ENCODE measurements at places on chromosomes 7 and 10.

GRCh38 chr10:79385804-79386531 is 38.7 kb downstream of the PPIF start:
- no peak for DNase-seq

DNA sequence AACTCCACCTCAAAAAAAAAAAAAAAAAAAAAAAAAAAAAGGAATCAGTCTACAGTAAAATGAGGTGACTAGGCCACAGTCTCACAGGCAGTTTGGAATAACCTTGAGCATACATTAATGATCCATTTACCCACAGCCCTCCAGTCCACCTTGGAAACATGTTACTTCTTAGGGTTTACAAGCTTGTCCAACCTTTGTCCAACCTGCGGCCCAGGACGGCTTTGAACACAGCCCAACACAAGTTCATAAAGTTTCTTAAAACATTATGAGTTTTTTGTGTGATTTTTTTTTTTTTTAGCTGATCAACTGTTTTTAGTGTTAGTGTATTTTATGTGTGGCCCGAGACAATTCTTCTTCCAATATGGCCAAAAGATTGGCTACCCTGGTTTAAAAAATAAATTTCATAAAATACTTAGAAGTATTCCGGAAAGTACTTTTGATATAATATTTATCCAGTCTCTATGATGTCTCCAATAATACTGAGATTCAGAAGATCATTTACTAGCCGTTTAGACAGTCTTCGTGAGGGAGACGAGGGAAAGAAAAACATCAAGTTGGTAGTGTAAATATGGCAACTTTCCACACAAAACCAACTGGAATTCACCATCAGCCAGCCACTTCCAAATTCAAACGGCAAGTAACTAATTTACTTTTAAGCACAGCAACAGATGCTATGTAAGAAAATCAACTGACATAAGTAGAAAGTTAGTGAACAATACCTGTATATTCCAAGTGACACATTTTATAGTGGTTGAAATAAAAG is 9.9 kb downstream of the BAZ1B start:
- DNase-seq: no peak

DNA sequence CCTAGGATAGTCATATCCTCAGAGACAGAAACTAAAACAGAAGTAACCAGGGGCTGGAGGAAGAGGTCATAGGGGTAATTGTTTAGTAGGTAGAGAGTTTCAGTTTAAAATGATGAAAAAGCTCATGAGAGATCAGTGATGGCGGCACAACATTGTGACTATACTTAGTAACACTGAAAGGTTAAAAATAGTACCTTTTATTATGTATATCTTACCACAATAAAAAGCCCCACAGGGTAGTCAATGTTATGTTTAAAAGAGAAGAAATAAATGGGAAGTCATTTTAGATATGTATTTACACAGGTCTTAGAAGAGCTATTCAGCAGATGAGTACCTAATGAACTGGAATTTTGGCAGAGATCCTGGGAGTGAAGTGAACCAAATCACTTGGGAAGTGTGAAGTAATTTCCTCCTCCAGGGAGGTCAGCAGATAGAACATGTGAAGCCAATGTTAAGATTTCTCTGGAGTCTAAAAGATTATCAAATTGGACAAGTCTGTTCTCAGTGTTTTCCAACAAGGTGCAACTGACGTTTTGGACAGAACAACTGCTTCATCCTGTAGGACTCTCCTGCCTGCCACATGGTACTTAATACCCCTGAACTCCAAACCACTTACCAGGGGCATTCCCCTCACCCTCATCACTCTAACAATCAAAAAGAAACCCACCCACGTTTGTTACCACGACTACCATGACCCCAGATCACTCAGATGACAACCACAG is 6.4 kb downstream of the CDCA7L start:
- peak; percentile 38 for DNase-seq

DNA sequence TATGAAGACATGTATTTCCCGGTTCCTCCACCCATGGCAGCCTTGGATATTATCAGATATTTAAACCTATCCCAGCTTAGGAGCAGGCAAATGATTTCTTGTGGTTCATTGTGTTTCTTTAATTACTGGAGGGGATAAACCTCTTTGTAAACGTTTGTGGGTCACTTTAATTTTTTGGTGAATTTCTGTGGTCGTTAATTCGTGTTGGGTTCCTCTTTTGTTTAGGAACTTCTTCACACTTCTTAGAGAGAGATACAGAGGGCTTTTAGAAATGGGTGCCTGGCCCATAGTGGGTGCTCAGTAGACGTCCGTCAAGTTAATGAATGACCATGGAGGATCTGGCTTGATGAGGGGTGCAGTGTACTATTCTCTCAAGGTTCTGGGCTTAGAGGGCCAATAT is 27.2 kb upstream of the NUB1 start:
- DNase-seq: no peak

DNA sequence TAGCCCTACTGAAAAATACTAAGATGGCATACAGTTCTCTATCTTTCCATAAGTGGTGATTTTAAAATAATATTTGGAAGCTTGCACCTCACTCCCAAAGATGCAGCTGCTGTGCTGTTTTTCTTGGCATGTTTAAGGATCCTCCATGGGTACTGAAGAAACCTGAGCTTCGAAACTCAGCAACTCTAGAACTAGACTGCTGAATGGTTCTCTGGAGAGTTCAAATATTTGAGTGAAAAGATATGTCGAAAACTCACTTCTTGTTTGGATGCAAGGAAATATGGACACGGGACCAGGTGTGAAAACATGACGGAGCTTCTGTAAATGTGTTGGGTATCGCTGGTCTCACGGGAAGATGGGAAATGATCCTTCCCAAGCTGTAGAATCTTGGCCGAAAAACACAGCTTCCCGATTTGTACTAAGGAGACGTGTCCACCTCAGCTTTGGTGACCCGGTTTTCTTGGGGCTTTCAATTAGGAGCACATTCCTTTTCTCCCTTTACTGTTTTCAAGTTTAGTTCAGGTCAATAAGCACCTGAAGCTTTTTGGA is 543.8 kb upstream of the NRP1 start:
- no peak for DNase-seq

GRCh38 chr10:23363793-23364135 is 19.2 kb upstream of the C10orf67 start:
- DNase-seq: no peak

DNA sequence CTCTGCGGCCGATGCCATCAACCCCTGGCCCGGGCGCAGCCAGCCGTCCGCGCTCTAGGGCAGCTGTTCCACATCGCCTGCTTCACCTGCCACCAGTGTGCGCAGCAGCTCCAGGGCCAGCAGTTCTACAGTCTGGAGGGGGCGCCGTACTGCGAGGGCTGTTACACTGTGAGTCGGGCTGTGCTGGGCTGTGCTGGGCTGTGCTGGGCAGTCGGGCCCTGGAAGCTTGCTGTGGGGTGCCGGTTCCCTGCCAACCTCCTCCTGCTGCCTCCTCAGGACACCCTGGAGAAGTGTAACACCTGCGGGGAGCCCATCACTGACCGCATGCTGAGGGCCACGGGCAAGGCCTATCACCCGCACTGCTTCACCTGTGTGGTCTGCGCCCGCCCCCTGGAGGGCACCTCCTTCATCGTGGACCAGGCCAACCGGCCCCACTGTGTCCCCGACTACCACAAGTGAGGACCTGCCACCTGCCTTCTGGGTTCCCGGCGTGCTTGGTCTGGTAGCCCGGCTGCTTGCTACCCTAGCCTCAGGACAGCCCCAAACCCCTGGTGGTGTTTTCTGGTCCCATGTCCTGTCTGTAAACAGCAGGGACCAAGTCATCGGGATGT is 7.5 kb downstream of the ZYX start:
- no peak for DNase-seq

- DNase-seq: no peak
Observed at GRCh38 chr7:154577141-154577873, 425.6 kb downstream of the PAXIP1 start.

DNA sequence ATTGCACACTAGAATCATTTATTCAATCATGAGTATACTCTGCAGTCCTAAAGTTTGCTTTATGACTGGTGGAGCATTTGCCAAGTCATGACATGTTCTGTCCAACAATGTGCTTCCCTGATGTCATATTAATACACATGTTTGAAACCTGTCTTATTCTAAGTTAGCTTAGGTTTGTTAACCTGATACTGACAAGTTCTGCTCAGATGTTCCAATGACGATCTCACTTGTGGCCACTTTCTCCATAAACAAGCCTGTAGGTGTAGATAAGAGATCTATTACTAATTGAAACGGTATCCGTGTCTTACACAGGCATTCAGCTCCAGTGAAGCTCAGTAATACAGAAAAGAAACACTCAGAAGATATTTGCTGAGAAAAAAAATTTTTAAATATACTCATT is 64.9 kb downstream of the GPR37 start:
- no peak for DNase-seq

- DNase-seq: no peak
Observed at GRCh38 chr10:114893251-114893650, 44.7 kb upstream of the TRUB1 start.

DNA sequence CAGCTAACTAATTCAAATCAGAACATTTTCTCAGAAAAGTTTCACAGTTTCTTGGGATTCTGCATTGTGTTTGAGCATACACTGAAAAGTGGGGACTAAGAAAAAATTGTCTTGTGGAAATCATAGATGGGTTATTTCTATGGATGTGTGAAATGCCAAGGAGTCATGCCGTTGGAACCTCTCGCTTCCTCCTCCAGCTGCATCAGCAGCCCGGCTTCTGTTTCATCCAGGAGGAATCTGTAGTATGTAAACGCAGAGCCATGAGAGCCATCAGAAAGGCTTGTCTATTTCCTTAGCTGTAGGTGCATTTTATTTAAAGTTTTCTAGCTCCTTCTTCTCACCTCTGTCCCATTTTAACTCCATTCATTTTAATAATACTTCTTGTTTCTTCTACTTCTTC is 1144.1 kb downstream of the GATA3 start:
- DNase-seq: no peak

DNA sequence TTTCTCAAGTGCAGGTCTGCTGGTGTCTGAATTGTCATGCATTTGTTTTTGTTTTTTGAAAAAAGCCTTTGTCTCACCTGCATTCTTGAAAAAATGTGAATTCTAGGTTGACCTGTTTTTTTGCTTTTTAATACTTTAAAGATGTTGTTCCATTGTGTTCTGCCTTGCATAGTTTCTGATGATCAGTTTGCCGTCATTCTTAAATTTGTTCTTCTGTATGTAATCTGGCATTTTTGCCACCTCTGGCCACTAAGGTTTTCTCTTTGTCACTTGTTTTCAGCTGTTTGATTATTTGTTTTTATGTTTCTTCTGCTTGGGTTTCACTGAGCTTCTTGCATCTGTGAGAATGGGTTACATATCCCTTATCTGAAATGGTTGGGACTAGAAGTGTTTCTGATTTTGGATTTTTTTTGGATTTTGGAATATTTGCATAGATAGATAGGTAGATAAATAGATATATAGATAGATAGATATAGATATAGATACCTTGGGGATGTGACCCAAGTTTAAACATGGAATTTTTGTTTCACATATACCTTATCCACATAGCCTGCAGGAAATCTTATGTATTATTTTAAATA is 16.5 kb downstream of the MGMT start:
- no peak for DNase-seq

GRCh38 chr10:51269821-51270220 is 195.5 kb downstream of the PRKG1 start:
- DNase-seq: no peak

- DNase-seq: no peak
Observed at GRCh38 chr7:155791214-155791737, 21.0 kb downstream of the SHH start.
